ENCODE measurements at places on chromosomes 11 and 22.

DNA sequence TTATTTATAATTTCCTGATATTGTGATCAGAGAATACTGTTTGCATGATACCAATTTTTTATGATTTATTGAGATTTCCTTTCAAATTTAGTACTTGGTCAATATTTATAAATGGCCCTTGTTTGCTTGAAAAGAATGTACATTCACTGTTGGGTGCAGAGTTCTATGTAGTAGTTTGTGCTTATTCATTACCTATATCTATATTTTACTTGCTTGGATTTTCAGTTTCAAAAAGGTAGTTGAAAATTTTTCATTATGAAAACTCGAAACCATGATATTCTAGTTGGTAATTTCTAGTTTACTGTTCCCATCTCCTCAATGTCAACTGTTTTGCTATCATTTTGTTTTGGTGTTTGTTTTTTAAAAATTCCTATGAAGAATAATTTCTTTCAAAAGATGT lies 155.7 kb downstream of the AASDHPPT start:
- DNase-seq, result no peak

DNA sequence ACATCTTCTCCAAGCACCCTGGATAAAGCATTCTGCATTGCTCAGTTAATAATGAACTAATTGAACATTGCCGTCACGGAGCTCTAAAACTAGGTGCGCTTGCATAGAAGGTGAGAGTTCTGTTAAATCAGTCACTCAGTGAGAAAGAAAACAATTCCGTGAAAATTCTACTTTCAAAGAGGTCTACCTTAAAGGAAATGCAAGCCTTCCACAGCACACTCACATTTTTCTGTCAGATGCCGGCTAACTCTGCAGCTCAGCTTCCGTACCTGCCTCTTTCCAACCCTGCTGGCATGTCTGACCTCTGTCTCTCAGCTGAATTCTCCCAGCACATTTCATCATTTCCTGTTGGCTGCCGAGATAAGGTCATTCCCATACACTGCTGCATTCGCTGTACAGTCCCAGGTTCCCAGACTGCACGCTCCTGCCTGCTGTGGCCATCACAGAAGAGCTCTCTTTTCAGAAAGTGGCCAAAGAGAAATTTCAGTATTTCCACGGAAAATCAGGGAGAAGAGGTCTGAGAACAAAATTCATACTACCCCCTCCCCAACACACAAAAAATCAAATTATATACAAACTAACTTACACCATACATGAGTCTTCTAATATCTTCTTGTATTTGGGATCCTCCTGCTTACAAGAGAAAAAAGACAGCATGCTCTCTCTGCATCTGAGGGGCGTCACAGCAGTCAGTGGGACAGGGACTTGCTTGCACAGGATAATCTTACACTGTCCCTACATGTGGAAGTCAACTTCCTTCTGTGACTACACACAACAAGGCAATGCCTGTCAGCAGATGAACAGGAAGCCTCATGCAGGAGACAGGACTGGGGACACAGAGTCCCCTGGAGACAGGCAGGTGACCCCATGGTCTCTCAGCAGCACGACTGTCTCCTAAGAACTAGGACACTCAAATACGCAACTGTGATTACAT lies 55.1 kb downstream of the PACSIN2 start:
- peak; percentile 65 for DNase-seq

DNA sequence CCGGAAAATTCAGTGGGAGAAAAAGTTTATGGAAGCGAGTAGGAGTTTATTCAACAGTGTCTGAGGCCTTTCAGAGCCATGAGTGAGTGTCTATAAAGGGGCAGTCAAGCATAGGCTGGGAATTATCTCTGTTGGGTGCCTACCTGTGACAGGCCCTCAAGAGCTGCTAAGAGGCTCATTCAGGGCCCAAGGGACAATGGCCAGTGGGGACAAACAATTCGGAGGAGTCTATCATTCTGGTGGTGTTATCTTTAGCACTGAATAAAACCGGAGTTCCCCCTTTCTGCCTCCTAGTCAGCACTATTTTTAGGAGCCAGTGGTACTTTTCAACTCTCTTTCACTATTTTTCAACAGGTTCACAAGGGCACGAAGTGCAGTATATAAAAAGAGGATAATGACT lies 89.5 kb upstream of the HTATIP2 start:
- no peak for DNase-seq

DNA sequence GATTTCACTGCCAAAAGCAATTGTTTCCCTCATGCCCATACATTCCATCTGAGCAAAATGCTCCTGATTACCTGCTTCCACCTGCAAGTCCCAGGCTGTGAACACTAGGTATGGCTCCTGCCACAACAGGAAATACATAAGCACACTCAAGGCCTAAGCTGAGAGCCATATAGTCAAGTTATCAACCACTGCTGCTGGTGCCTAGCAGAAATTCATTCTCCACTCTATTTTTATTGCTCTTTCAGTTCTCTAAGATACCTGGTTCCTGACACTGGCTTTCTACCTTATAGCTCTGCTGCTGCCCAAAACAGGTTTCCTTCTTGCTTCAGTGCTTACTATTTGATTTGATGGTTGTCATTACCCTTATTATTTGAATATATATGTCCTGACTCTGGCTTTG lies 31.6 kb downstream of the SLC36A4 start:
- DNase-seq, result no peak

GRCh38 chr11:134026655-134027343 lies 42.1 kb upstream of the JAM3 start:
- DNase-seq, result no peak

GRCh38 chr11:68016904-68017817 lies 7.0 kb downstream of the ALDH3B1 start:
- no peak for DNase-seq

GRCh38 chr11:10355257-10355661 lies 50.4 kb downstream of the ADM start:
- no peak for DNase-seq

GRCh38 chr22:35649026-35649553 lies 844 bp downstream of the APOL6 start:
- no peak for DNase-seq

DNA sequence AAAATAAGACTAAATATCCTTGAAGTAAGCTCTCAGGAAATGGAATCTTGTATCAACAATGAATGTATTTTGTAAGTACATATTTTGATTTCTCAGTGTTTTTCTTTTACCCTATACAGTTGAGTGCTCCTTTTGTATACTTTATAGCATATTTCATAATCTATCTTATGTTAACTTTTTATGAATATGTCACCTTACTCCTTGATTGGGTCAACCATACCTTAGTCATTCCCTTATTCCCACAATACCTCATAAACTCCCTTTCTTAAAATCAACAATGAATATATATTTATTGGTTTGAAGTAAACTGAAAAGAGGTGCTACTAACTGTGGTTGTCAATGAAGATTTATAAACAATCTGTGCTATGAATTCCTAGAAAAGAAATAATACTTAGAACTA lies 686.2 kb downstream of the METTL15 start:
- DNase-seq, result no peak

DNA sequence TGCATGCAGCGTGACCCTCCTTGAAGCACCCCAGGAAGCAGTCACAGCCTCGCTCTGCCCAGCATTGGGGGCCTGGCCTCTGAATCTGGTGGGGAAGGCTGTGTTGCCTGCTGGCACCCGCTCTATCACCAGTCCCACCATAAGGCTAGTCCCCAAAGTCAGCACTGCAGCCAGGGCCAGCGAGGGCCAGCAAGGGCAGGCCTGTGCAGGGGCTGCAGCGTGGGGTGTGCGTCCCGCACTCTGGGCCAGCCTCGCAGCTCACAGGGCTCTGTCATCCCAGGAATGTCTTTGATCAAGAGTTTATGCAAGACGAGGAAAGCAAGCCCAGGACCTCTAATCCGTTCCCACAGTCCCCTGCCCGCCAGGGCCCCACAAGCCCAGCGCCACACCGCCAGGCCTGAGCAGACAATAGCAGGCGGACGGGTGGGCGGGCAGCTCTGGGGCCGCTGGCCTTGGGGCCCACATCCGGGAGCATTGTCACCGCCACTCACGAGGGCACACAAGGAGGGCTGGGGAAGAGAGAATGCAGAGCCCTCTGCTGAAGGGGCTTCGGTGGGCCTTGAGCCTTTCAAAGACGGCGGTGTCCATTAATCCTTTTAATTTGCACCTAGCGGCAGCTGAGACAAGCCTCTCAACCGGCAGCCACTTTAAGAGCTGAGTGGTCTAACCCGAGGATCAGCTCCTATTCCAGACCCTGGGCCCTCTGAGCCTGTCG lies 17.1 kb downstream of the LTO1 start:
- no peak for DNase-seq

GRCh38 chr22:29200901-29201300 lies 4.8 kb upstream of the EMID1 start:
- DNase-seq, result no peak

DNA sequence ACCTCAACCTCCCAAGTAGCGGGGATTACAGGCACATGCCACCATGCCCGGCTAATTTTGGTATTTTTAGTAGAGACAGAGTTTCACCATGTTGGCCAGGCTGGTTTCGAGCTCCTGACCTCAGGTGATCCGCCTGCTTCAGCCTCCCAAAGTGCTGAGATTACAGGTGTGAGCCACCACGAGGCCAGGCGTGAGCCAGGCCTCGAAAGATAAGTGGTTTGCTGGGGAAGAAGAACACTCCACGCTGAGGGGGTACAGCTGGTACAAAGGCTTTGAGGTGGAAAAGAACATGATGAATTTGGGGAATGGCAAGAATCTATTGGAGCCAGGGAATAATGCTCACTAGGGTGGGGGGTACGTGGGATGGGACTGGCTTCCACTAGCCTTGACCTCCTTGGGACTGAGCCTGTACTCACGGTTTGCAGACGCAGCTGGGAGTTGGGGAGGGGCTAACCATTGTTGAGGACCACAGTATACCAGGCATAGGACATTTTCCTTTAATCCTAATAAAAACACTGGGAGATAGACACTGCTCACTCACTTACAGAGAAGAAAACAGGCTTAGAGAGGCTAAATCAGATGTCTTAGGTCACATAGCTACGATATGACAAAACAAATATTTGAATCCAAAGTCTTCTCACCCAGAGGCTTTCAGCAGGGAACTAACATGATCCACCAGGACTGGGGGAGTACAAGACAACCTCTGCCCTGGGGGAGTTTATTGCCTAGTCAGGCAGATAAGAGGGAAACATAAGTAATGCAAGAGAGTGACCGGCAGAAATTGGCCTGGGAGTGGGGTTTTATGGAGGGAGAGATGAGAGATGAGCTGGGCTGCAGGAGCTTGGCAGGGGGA lies 4.9 kb downstream of the SLCO2B1 start:
- DNase-seq, result no peak

Measured in left hindlimb (tissue), 1 donor.